Umbilical cord (tissue), 2 donors: ENCODE measurements at places on chromosomes 2 and 18. TPM values are rescaled to one million over a fixed set of nuclear protein-coding genes. Genes with fewer than 3 reads are reported as not detected.

DNA sequence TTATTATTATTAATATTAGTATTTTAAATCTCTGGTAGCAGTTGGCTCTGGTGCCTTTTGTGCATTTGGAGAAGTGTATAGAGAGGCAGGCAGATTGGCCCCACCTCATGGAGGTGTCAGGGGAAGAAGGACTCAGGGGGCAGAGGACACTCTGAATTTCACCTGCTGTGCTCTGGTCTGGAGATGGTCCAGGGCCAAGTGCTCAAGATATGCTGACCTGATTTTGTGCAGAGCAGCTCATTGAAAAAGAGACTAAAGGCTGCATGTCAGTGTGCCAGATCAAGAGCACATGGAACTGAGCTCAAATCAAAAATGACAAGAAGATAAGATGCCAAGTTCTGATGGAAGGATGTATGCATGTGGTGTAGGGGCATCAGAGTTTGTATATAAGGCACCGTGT, 323.6 kb upstream of the TNP1 start:
- no peak for DNase-seq

DNA sequence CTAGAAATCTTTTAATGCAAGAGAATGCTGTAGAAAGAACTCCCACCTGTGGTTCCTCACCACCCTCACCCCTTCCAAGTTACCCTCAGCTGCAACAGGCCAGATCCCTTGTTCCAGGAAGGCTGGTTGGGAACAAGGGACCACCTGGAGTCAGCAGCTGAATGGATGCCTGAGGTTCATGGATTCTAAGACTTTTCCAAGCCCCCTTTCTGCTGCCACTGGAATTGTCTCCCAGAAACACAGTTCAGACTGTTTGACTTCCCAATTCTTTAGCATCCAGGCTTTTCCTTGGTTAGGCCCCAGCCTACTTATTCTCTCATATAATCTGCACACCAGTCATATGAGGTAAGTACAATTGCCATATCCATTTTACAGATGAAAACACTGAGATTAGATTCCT, 8.0 kb upstream of the ADCY3 start:
- DNase-seq: no peak

Gene LIMS4
- 10.8 TPM for total RNA-seq

GRCh38 chr2:48269117-48269822, 260.7 kb upstream of the STON1 start:
- no peak for DNase-seq

- DNase-seq: no peak
Observed at GRCh38 chr18:68024716-68025115, 508.2 kb upstream of the DSEL start.

GRCh38 chr2:184780944-184781343, 182.6 kb downstream of the ZNF804A start:
- no peak for DNase-seq

- DNase-seq: peak; percentile 27
Observed at GRCh38 chr2:132577686-132578085, 92.3 kb downstream of the LYPD1 start.

Gene HRH4
- total RNA-seq: 0.48 TPM

Gene GPR35
- total RNA-seq: 3.1 TPM

GRCh38 chr2:79935771-79936657, 368.5 kb downstream of the LRRTM1 start:
- DNase-seq: peak; percentile 76

- DNase-seq: no peak
Observed at GRCh38 chr2:145572238-145572637, 1052.3 kb upstream of the ZEB2 start.

Gene EXOC6B
- 40.0 TPM for total RNA-seq

DNA sequence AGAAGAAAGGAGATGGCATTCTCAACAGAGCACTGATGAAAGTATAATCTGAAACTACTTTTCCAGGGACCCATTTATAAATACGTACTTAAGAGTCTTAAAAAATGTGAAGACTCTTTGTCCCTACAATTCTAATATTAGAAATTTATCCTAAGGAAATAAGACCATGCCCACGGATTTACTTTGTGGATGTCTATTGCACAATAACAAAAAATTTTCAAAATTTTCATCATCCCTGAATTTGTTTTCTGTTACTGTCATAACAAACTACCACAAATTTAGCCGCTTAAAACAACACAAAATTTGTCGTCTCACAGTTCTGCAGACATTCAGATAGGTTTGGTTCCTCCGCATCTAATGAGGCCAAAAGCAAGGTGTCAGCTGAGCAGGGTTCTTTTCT, 182.3 kb upstream of the SMAD7 start:
- no peak for DNase-seq

DNA sequence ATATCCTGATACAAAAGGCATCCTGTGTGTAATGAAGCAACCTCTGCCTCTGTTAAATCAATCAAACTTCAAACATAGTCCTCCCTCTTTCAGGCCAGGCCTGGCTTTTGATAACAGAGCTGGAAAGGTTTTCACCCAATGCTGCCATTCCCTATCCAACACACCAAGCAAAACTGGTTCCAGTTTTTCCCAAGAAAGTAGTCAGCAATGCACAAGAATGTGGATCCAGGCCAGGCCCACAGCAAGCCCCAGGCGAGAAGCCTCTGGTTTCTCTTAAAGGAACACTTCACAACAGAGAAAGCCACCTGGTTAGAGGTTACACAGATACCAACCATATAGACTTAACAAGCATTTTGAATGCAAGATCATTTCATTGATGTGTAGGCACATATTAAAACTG, 49.2 kb upstream of the CCDC150 start:
- DNase-seq: peak; percentile 25

DNA sequence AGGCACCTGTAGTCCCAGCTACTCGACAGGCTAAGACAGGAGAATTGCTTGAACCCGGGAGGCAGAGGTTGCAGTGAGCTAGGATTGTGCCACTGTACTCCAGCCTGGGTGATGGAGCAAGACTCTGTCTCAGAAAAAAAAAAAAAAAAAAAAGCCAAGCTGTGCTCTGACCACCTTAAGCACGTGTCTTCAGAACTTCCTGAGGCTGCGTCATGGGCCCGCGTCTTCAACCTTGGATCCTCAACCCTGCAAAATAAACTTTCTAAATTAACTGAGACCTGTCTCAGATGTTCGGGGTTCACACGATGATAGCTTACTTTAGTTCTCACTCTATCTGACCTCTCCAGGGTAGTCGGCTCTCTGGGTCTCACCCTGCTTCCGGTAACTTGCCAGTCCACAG, 65.8 kb upstream of the CABLES1 start:
- no peak for DNase-seq

- no peak for DNase-seq
Observed at GRCh38 chr2:10499911-10500521, 51.9 kb upstream of the ODC1 start.

DNA sequence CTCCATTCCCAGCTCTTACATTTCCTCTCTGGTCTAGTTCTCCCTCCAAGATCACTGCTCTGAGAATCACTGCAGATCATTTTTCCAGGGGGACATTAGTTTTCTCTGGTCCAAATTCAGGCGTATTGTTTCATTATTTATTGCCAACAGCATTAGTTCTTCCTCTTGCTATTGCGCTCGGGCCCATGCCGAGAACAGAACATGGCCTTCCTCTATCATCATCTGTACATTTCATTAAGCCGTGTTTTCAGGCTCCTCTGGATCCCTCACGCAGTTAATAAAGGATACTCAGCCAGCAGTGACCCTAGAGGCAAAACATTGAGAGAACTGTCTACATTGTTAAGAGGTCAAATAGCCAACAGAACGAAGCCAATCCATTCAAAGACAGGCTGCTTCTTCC, 63.9 kb downstream of the CCBE1 start:
- DNase-seq: no peak

DNA sequence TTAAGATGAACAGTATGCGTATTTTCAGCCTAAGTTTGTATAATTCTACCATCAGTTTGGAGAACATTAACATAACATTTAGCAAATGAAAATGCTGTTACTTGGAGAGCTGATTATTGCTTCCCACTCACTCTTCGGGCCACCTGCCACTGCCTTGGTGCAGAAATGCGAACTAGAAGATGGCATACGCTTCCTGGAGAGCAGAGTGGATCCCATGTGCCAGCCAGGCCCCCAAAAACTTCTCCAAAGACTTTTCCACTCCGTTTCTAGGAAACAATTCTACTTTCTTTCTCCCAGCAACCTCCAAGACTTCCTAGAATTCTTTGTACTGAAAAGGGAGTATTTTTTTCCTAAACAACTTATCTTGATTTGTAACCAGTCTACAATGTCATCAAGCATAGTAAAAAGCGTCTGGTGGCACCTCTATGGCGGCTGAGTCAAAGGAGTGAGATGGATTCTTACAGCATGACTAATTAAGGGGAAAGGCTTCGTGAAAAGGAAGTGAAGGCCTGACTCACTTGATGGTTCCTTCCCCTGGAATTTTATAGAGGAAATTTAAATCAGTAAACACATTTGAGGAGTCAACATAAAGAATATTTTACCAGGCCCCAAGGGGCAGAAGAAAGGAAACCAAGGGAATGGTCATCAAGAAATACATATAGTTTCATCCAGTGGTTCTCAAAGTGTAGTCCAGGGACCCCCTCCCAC, 36.6 kb downstream of the FEZ2 start:
- DNase-seq: peak; percentile 83

Gene MRO
- 1.9 TPM for total RNA-seq

- no peak for DNase-seq
Observed at GRCh38 chr2:143085125-143085784, 44.0 kb upstream of the ARHGAP15 start.

Gene PFN4
- not detected for total RNA-seq

Gene STRN
- 16.6 TPM for total RNA-seq

DNA sequence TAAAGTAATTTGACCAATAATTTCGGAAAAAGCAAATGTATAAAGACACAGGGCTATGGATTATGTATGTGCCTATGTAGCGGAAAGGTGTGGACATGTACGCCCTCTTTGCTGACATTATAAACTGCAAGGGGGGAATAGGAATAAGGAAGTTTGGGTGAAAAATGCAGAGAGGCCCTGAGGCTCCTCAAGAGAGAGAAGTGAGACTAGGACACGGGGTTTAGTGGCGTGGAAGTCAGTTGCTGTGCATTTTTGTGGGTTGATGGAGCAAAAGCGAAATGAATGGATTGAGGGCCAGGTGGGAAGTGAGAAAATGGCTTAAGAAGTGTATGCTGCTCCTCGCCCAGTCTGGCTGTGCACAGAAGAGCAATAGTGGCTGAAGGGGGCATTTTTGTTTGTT, 96.2 kb upstream of the B3GNT7 start:
- peak; percentile 43 for DNase-seq

Gene CDH2
- total RNA-seq: 53.4 TPM

Gene CYB5A
- total RNA-seq: 18.1 TPM

Gene PRKAG3
- not detected for total RNA-seq

- no peak for DNase-seq
Observed at GRCh38 chr2:112520234-112520783, 22.0 kb upstream of the POLR1B start.

Gene SERPINB8
- total RNA-seq: 25.3 TPM

DNA sequence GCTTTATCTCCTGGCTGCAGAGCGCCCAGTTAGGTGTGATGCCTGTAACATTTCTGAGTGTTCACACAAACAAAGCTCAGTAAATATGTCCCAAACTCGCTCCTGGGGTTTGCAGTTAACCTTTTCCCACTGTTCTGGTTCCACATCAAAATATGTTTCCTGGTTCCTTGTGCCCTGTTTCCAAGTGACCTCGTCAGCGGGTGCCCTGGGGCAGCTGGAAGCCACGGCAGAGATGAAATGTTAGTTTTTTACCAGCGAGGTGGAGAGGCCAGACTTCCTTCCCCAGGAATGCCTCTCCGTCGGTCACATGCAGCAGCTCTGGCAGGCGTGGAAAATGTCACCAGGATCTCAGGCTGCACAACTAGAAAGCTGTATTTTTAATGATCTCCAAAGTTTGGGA, 18.2 kb downstream of the NFATC1 start:
- no peak for DNase-seq

GRCh38 chr2:59182249-59182648, 941.1 kb upstream of the FANCL start:
- no peak for DNase-seq

DNA sequence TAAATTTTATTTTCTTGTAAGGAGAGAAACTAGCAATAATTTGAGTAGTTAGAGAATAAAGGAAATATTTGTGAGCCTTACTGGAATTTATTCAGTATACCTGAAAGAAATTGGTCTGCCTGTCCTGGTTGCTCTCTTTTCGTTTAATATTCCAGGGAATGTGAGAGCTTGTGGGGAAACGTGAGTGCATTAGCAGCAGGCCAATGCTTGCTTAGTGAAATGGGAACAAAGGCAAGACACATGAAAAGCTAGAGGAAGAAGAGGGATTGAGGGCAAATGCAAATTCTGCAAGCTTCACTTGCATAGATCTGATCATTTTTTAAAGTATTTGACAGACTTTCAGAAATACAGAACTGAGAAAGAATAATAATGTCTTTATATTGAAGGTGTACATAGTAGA, 111.0 kb downstream of the ERBB4 start:
- DNase-seq: no peak

GRCh38 chr2:39194686-39195085, 49.1 kb downstream of the CDKL4 start:
- no peak for DNase-seq

DNA sequence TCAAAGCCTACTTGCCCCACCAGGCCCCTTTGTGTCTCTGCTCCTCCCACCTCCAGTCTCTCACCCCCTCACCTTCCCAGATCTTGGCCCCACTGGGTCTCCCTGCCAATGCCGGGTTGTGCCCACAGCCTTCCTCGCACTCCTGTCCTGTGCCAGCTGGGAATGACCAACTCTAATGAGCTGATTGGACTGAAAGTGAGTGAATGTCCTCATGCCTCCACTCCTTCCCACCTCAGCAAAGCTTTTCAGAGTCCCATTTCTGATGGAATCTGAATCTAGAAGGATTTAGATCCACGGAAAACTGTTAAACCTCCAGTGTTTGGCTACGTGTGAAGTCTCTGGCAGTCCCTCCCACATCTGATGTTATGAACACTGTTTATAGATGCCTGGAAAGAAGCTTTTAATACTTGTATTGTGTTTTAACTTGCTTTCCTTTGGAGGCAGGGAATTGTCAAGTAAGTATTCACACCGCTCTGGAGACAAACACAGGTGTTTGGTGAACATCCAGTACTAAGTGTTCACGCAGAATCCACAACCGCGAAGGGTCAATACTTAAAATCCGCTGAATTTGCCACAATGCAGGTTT, 103.9 kb downstream of the RTN4 start:
- no peak for DNase-seq

Gene RNF144A
- total RNA-seq: 5.8 TPM

DNA sequence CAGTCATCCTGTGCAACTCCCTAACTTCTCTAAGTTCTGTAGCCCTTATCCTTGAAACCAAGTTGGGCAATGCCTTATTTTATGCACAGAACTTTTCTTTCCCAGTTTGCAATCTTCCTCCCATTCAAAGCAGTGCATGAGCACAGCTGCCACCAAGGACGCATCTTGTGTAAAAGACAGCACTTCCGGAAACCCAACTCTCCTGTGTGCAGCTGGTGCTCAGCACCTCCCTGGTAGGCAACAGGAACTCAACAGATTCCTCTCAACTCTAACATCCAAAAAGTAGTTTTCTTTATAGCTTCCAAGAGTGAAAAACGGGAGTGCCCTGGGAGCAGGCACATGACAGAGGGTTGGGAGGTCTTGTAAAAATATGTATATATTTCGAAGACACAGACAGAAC, 2.2 kb downstream of the TMEM18 start:
- DNase-seq: no peak
